ENCODE measurements at places on chromosomes 7 and 10. TPM values are rescaled to one million over a fixed set of nuclear protein-coding genes. Genes with fewer than 3 reads are reported as not detected.

OR9A2 gene
- total RNA-seq: not detected

LDB3 gene
- total RNA-seq: not detected

ZNF853 gene
- 3.9 TPM for total RNA-seq

KCP gene
- not detected for total RNA-seq

ATP6V1F gene
- 110 TPM for total RNA-seq

PHYHIPL gene
- not detected for total RNA-seq

CHAT gene
- not detected for total RNA-seq

CLIP2 gene
- total RNA-seq: 22.8 TPM

PTN gene
- total RNA-seq: 6.4 TPM

EPHA1 gene
- 0.04 TPM for total RNA-seq

PDE6C gene
- not detected for total RNA-seq

RTKN2 gene
- 1.9 TPM for total RNA-seq

SPDYE2 gene
- not detected for total RNA-seq

PRR15 gene
- total RNA-seq: 0.21 TPM

ABHD11 gene
- total RNA-seq: 42.6 TPM

CLDN15 gene
- total RNA-seq: 6.2 TPM

CAMK1D gene
- total RNA-seq: 1.2 TPM

LEP gene
- total RNA-seq: not detected

POLR2J2 gene
- total RNA-seq: 7.0 TPM

LIPF gene
- total RNA-seq: not detected

LGI1 gene
- total RNA-seq: not detected

ITGB8 gene
- 50.9 TPM for total RNA-seq

ST8SIA6 gene
- total RNA-seq: not detected

RSPH10B2 gene
- 0.11 TPM for total RNA-seq

NRG3 gene
- total RNA-seq: 0.16 TPM

CRHR2 gene
- not detected for total RNA-seq

ASIC3 gene
- total RNA-seq: 3.7 TPM

PNLIPRP1 gene
- not detected for total RNA-seq

AOAH gene
- total RNA-seq: not detected

RAPGEF5 gene
- 6.5 TPM for total RNA-seq

SVOPL gene
- not detected for total RNA-seq

PNLIPRP2 gene
- total RNA-seq: not detected

PRSS58 gene
- not detected for total RNA-seq

GIMAP1 gene
- total RNA-seq: not detected

GRM3 gene
- total RNA-seq: 0.11 TPM

MYH16 gene
- 0.87 TPM for total RNA-seq

MYL7 gene
- not detected for total RNA-seq

CROT gene
- total RNA-seq: 5.7 TPM

HMX2 gene
- total RNA-seq: not detected

MSRB2 gene
- 13.1 TPM for total RNA-seq

LRRD1 gene
- total RNA-seq: 0.15 TPM

ITPRIP gene
- total RNA-seq: 15.0 TPM

ARMC3 gene
- not detected for total RNA-seq

EXOSC1 gene
- total RNA-seq: 58.5 TPM

Measured in A375 (cell line).